ENCODE measurements at places on chromosomes 13 and 19. TPM values are rescaled to one million over a fixed set of nuclear protein-coding genes. Genes with fewer than 3 reads are reported as not detected.

GPI gene
- 383 TPM for total RNA-seq

DNA sequence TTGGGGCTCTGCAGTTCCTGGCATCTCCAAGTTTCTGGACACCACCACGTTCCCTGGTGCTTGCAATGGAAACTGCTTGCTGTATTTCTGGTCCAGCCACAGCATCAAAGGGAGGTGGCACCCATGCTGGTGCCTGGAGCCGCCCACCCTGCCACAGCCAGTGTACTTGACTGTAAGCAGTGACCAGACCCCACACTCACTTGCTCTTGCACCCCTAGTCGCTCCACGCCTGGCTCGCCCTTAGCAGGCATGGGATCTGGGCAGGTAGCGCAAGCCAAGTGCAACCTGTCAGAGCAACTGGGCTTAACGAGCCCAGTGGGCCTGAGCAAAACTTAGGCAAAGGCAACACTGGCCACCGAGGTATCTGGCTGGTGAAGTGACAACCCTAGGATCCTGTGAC lies 648.2 kb upstream of the PCDH9 start:
- DNase-seq, result no peak

DNA sequence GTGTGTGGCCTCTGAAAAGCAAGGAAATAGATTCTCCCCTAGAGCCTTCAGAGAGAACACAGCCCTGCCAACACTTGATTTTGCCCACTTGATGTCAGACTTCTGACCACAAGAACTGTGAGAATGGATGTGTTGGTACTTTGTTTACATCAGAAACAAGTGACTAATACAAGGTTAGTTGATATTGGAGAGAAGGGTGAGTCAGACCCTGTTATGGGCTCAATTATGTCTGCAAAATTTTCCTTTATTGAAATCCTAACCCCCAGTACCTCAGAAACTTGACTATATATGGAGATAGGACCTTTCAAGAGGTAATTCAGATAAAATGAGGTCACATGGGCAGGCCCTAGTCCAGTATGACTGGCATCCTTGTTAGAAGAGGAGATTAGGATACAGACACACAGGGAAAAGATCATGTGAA lies 226.7 kb downstream of the RFC3 start:
- no peak for DNase-seq

ZNF20 gene
- 2.5 TPM for total RNA-seq

- no peak for DNase-seq
Observed at GRCh38 chr13:28463481-28463880, 31.4 kb downstream of the FLT1 start.

ZNF473 gene
- total RNA-seq, result 10.1 TPM

ABHD8 gene
- total RNA-seq, result 4.5 TPM

DNA sequence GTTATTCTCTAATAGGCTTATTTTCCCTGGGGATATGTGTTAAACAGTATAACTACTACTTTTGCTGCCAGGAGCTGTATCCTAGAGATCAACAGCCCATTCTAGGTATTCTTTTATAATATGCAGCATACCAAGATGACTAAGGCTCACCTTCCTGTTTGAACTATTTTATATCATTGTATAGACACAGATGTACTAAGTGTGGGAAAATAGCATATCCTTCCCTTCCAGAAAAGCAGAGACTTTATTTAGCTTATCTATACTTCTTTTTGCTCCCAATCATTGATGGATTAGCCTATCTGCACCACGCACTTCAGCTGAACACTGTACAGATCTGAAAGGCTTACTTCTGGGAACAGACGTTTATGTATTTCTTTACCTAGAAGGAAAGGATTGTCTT lies 82.6 kb downstream of the MAB21L1 start:
- DNase-seq, result no peak

KASH5 gene
- total RNA-seq, result 0.48 TPM

DNA sequence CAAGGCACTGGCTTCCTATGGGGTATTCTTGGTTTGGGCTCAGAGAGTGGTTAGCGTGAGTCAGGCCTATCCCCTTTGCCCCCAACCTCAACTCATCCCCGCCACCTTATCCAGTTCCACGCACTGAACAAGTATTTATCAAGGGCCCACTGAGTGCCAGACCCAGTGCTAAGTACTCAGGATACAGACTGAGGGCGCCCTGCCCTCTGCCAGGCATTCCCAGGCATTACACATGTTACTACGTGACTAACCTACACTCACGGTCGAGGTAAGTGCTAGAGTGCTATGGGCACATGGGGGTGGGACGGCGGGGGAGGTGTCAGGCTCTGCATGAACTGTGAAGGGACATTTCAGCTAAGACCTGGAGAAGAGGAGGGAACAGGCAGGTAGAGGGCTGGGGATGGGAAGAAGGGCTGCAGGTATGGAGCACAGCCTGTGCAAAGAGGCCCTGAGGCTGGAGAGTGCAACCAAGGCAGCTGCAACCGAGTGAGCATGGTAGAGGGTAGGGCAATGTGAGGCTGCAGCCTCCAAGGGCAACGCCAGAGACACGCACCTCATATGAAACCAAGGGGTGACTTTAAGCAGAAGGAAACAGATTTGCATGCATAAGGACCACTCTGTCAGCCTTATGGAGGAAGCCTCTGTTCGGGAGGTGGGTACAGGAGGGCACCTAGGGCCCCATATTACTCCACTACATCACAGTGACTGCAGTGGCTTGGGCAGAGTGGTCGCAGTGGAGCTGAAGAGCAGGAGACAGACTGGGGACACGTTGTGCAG lies 22.5 kb downstream of the DHRS12 start:
- DNase-seq, result no peak

ITGBL1 gene
- total RNA-seq, result not detected

GRCh38 chr13:77002590-77003190 lies 10.8 kb downstream of the CLN5 start:
- no peak for DNase-seq
